T1000 (cell line): ENCODE measurements at places on chromosomes 4 and X.

DNA sequence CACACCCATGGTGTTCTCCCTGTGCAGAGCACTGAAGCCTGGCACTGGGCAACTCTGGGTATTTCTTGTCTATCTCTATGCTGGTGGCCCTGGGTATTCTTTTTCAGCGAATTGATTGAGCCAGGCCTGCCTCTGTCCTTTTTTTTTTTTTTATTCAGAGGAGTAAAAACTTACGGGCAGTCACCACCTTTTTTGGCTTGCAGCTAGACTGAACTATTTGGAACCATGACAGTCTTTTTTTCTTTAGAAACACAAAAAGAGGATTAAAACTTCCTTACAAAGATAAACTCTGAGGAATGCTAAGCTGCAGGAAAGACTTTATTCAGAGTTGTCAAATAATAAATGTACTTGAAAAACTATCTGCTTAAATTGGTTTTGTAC lies 119.2 kb upstream of the STIM2 start:
- DNase-seq = no peak

- no peak for DNase-seq
Measured at GRCh38 chrX:122739770-122740169, 444.3 kb upstream of the GRIA3 start.

DNA sequence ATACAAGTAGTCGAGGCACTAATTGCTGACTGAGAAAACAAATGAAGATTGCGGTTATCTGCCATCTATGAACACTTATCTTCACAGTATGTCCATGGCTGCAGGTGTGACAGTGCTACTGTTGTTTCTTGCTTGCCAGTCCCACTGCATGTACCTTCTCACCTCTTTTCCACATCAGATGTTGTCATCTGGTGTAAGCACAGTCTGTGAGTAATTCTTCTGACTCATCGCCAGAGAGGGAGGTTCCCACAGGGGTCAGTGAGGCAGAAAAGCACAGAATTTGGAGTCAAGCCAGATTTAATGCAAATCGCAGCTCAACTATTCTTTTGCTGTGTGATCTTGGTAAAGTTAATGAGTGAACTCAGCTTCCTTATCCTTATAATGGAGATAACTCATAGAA lies 144.4 kb downstream of the GLRA2 start:
- no peak for DNase-seq

- DNase-seq = no peak
Measured at GRCh38 chr4:188078116-188078515, 31.3 kb downstream of the TRIML2 start.

- no peak for DNase-seq
Measured at GRCh38 chr4:133347409-133347808, 198.3 kb downstream of the PCDH10 start.

- DNase-seq = no peak
Measured at GRCh38 chr4:62816566-62816965, 1592.7 kb downstream of the TECRL start.

DNA sequence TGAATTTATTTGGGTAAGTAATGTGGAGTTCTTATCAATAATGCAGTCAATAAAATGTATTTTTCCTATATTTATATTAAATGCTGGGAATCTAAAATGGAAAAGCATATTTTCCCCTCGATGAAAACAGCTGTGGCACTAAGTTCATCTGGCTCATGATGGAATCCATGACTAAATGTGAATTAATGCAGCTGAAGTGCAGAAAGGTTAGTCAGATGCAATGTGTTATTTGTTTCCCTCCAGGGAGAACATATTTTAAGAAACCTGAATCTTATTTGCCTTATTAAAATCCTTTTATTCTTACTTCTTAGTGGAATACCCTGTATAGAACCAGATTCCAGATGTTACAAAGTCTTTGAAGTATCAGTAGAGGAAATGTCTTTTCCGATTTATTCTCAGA lies 247.9 kb downstream of the ARHGAP24 start:
- no peak for DNase-seq

DNA sequence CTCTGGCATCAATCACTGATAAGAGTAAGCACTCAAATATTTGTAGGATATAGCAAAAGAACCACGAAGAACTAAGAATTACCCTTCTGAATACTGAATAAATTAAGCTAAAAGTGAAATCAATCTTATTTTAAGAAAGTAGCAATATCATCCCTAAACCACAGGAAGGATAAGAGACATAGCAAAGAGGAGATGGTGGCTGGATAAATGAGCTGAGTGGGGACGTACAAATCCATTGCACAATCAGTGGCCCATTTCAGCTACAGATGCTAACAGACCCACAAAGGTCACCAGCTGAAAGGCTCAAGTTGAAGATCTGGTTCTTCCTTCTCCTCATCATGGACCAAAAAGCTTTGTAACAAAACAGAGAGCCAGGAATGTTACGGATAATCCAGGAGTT lies 77.1 kb downstream of the SLC9A7 start:
- DNase-seq = no peak

- DNase-seq = no peak
Measured at GRCh38 chr4:75498041-75498440, 16.2 kb downstream of the RCHY1 start.

DNA sequence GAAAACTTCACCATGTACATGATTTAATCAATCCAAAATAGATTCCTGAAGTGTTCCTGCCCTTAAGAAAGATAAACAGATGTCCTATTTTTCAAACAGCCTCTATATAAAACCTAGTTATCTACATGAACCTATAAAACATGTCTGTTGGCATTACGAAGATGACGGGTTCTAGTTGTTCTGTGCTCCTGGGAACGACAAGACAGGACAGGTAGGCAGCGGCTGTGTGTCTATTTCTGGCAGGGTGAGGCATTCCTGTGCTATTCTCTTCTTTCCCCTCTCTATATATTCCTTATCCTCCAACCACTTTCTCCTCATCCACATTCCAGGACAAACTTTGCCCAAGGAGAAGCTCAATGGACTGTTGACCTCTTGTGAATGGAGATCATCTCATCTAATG lies 6.1 kb downstream of the FAT1 start:
- DNase-seq = no peak

DNA sequence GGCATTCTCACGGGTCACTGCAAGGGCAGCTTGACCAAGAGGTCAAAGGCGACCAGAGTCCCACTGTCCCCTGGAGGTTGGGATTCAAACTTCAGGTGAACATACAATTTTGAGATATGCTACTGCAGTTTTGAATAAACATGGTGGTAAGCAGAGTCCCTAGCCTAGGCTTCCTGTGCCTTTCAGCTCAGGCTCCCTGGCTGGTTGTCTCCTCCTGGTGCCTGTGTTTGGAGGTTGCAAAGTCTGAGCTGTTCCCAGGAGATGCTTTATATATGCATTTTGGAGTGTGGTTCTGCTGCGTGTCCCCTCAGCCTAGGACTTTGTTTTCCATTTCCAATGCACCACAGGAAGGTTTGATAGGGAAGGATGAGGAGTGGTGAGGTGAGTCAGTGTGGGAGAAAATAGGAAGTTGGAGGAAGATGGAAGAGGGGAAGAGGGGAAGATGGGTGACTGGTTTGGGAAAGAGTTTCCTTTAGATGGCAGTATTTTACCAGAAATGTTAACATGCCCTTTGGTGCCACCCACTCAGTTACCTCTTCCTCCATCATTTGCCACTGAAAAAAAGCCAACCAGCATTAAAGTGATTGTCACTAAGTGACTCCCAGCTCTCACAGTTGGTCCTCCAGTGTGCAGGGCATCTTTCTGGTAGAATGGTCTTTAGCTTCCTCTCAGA lies 211.7 kb upstream of the AGTR2 start:
- DNase-seq = no peak

- no peak for DNase-seq
Measured at GRCh38 chr4:58111818-58112217, 1001.6 kb upstream of the IGFBP7 start.

- no peak for DNase-seq
Measured at GRCh38 chr4:41430792-41431191, 107.2 kb upstream of the LIMCH1 start.

DNA sequence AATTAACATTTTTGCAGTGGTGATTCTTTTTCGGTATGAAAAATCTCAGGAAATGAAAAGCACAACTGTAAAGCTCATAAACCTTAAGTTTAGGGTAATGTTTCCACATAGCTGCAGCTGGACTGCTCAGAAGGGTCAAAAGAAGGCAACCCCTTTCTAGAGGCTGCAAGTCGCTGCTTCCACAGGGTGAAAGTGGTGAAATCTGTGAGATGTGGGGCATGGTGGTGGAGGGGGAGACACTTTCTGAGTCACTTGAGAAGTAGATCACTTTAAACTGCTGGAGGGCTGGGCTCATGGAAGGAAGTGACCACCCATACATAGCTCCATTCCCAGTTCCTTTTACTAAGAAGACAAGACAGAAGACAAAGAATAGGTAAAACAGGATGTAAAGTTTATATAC lies 8.7 kb downstream of the SFRP2 start:
- DNase-seq = no peak

DNA sequence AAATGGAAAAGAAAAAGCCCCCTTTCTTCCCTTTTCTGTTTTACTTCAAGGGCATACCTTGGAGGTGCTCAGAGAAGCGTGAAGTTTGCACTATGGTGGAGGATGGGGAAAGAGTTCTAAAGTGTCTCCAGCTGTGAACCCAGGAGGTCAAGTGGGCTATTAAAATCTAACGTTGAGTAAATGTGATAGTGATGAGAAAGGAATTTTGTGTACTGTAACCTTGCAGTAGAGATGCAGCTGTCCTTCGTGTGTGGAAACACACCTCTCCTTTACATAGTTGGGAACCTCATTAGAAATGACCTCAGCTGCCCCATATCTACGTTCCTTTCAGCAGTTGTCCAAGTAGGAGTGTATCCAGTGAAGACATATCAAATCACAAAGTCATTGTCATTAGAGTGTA lies 26.5 kb downstream of the ADH5 start:
- DNase-seq = no peak

DNA sequence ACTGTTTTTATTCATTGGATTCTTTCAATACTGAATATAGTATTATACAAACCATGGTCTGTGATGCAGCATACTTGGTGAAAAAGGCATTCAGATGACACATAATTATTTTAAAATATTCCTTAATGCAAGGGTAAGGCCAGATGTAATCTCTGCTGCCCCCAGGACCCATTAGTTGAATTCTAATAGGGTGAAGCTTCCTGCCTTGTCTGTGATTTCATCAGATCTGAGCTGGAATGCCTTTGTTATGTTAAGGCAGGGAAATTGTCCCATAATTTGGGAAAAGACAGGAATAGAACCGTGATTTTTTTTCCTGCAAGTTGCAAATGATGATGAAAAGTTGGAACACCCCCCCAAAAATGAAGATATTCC lies 26.1 kb downstream of the ZRSR2 start:
- DNase-seq = no peak

GRCh38 chr4:8167815-8168214 lies 9.2 kb upstream of the ABLIM2 start:
- no peak for DNase-seq

DNA sequence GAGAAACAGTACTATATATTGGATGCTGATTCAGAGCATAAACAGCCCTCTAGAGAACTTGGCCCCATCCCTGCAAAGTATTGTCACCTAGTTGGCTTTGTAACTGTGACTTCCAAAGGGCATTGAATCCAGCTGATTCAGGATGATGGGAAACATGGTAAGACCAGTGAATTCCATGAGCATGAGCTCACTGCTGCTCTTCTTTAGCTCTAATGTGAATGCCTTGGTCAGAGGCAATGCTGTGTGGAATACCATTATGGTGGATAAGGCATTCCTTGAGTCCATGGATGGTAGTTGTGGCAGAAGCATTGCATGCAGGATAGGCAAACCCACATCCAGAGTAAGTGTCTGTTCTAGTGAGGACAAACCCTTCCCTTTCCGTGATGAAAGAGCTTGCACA lies 365.6 kb upstream of the EDA2R start:
- DNase-seq = peak; percentile 1

GRCh38 chr4:628821-629635 lies 3.7 kb downstream of the PDE6B start:
- no peak for DNase-seq

DNA sequence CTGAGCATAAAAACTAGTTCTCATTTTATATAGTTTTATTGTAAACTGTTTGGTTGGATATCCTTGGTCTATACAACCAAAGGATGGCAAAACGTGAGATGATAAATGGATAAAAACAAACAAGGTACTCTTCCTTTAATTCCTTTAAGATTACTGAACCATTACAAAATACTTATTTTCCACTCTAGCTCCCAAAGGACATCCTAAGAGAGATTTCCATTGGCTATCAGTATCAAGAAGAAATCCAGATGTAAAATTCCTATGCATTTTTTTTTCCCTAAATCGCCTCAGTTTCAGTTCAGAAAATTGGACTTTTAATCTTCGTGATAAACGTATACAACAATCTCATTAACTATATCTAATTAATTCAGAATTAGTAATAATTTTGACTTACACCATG lies 2.3 kb downstream of the FBXL5 start:
- no peak for DNase-seq

- DNase-seq = no peak
Measured at GRCh38 chr4:38943343-38943742, 75.7 kb downstream of the FAM114A1 start.

DNA sequence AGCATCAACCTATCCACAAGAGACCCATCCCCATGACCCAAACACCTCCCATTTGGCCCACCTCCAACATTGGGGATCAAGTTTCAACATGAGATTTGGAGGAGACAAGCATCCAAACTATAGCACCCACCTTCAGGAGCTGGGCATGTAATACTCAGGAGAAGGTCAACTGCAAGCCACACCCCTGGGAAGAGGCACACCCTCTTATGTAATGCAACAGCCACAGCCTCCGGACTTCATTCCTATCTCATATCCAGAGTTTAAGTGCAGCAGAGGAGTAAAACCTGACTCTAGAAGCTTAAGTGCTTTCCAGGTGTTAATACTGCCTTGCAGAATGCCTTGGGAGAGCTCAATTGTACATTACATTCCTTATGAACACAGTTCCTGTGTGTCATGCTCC lies 197.4 kb downstream of the PTTG2 start:
- no peak for DNase-seq

DNA sequence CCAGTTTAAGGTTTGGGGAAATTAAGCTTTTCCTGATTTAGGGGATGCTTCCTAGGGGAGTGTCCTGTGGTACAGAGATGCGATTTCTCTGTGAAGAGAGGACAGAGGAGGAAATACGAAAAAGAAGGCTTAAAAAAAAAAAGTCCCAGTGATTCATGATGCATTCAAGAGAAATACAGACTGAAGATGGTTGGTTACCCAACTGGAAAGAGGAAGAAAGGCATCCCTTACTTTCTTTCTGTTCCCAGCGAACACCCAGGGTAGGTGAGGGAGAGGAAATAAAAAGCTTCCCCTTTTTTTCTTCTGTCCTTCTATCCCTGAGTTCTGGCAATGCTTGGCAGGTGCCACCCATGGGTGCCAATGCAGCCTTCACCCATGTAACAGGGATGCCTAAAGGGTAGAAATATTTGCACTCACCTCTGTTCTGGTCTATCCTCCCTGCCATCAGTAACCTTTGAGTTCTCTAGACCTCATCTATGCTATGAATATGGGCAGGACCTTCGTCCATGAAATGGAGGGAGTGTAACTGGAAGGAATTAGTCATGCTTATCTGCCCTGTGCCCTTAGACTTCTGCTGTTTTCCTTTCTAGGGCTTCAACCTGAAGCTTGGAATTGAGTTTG lies 230.1 kb upstream of the GALNTL6 start:
- DNase-seq = no peak

DNA sequence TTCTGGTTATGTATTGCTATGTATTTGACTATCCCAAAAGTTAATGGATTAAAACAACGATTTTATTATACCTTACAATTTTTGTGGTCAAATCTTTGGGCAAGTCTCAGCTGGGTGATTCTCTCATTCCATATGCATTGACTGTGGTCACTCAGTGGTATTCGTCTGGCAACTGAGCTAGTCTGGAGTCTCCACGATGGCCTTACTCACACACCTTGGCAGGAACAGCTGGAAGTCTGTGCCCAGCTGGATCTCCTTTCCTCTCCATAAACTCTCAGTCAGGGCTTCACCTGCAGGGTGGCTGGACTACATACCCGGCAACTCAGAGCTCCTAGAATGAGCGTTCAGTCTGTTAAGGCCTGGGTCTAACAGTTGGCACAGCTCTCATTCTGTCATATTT lies 141.1 kb upstream of the WDFY3 start:
- no peak for DNase-seq
